ENCODE measurements at places on chromosomes 7 and 10.
A peak's percentile ranks its signal among the peaks of the same experiment; 100 is the strongest.

GRCh38 chr10:69047111-69047832, 40.6 kb upstream of the SRGN start:
- DNase-seq: no peak

- DNase-seq: no peak
Observed at GRCh38 chr7:123581162-123581459, 20.5 kb upstream of the ASB15 start.

DNA sequence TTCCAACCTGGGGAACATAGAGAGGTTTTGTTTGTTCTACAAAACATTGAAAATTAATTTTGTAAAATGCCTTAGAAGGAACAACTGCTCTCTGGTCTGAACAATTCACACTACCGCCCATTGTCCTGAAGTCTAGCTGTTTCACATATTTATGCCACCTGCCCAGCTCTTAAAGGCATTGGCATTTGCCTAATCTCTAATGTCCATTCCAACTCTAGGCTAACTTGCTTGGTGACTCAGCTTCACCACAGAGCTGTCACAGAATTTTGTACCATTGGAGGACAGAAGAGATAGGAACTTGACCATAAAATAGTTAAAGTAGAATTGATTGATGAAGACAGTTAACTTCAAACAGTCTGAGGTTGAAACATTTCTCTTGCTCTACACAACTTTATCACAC, 53.5 kb upstream of the PPP1R17 start:
- no peak for DNase-seq

DNA sequence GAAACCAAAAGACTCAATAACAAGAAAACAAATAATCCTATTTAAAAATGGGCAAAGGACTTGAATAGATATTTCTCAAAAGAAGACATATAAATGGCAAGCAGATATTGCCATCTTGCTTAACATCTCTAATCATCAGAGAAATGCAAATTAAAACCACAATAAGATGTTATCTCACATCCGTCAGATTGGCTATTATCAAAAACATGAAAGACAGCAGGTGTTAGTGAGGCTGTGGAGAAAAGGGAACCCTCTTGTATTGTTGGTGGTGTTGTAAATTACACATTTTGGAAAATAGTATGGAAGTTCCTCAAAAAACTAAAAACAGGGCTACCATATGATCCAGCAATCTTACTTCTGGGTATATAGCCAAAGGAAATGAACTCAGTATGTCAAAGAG, 25.7 kb downstream of the OPALIN start:
- DNase-seq: no peak

DNA sequence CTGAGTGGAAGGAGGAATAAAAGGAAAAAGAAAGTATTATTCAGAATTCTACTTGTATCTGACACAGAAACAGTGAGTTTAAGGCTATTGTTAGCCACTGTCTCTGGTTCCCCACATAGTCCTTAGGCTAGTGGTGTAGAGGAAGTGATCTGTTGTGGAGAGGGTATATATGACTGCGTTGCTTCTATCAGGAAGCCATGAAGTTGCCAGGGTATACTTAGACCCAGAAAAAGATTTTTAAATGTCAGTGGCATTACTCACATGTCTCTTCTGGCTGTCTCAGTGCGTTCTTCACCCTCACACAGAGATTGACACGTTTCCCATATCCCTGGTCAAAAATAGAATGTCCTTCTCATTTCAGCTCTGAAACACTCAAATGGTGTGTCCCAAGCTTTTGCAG, 72.7 kb downstream of the SEM1 start:
- DNase-seq: no peak

DNA sequence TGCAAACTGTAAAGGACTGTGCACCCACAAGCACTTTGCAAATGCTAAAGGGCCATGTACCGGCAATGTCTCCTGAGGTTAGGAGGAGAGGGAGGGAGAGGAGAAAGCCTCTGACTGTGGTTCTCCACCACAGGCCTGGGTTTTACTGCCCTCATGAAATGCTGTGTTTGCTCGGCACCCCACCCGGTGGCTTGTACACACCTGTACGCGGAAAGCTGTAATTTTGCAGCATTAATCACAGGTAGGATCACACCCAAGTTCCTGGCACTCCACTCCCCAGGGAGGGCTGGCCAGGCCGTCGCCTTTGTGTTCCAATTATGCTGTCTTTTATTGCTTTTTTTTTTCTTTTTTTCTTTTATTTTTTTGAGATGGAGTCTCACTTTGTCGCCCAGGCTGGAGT, 78.5 kb upstream of the MYL10 start:
- no peak for DNase-seq

GRCh38 chr7:114922026-114922651, at the start of gene MDFIC:
MDFIC (plus strand) TSS chr7:114922094; CDS start chr7:114923034, 940 bp downstream.
- peak; percentile 85 for DNase-seq

DNA sequence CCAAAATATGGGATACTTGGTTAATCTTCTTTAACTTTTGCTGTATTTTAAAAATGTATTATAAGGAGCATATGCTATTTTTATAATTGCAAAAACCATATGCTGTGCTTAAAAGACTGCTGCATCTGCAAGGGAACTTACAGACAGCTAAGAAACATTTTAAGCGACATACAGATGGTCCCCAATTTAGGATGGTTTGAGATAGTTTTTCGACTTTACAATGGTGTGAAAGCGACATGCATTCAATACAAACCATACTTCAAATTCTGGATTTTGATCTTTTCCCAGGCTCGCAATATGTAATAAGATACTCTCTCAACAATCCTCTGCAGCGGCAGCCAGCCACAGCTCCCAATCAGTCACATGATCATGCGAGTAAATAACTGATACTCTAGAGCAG, 73.2 kb downstream of the SHTN1 start:
- DNase-seq: no peak

- no peak for DNase-seq
Observed at GRCh38 chr10:44206127-44206818, 178.6 kb downstream of the CXCL12 start.

DNA sequence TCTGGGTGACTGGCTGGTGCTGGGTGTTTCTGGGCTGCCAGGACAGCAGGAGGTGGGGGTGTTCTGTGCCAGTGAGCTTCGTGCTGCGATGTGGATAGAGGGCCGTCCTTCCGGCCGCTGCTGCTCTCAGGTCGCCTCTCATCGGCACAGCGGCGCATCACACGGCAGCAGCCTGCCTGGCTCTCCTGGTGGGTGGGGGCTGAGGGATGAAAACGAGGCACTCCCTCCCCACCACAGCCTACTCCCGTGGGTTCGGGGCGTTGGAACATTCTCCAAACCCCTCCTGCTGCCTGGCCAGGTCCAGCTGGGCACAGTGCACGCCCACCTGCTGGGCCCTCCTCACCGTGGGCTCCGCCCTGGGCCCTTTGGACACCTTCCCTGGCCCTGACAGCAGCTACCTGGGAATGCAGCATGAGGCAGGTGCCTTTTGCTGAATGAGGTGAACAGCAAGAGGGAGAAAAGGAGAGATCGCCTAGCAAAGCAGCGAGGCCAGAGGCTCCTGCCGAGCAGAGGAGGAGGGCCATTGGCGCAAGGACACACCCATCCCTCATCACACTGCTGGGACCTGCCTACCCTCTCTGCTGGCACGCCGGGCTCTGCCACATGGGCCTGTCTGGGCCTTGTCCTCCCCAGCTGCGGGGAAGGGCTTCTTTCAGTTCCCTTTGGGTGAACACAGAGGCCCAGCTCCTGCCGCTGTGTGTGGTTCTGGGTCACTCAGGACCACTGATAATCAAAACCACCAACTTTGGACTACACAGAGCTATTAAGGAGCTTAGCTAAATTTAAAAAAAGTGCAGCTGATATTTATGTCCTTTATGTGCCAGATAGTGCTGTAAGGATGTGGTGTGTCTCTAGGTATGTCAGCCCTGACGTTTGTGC, 33.4 kb downstream of the INPP5A start:
- DNase-seq: no peak

DNA sequence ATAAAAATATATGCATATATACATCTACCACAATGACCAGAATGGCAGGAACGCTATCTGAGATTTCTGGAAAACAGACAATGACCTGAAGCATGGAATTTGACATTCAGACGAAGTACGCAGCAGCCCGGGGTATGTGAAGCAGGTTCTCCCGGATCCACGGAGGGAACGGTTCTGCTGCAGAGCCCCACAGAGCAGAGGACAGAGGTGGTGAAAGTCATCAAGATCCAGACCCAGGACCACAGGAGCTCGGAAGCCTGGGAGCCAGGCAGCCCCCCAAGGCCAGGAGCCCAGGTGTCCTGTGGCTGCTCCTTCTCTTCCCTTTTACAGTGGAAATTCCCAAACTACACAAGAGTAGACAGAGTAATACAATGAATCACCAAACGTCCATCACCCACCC, 42.1 kb upstream of the DNAAF5 start:
- no peak for DNase-seq

DNA sequence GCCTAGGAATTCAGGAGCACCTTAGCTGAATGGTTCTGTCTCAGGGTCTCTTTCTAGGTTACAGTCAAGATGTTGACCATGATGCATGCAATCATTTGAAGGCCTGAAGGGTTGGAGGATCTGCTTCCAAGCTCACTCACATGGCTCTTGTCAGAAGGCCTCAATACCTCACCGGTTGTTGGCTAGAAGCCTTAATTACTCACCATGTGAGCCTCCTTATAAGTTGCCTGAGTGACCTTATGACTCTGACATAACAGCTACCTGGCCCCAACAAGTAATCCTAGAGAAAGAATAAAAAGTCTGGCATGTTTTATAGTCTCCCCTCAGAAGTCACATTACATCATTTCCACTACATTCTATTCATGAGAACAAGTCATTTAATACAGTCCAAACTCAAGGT, 3.4 kb upstream of the C1GALT1 start:
- no peak for DNase-seq

DNA sequence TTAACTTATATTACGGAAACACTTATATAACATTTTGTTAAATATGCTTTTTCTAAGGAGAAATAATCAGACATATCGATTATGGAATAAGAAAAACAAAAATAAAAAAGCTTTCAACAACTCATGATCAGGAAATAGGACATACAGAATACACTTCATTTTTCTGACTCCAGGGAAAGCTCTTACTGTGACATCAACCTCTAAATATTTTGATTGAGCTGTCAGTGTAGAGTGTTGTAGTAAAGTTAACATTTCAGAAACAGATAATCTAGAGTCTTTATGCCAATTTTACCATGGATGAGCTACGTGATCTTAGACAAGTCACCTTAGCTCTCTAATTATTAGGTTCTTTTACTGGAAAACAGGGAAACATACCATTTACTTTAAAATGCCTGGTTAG, 218.9 kb upstream of the SORCS1 start:
- DNase-seq: no peak

- no peak for DNase-seq
Observed at GRCh38 chr10:14302035-14302434, 28.7 kb downstream of the FRMD4A start.

GRCh38 chr10:30493609-30494530, 59.9 kb downstream of the MAP3K8 start:
- DNase-seq: no peak

DNA sequence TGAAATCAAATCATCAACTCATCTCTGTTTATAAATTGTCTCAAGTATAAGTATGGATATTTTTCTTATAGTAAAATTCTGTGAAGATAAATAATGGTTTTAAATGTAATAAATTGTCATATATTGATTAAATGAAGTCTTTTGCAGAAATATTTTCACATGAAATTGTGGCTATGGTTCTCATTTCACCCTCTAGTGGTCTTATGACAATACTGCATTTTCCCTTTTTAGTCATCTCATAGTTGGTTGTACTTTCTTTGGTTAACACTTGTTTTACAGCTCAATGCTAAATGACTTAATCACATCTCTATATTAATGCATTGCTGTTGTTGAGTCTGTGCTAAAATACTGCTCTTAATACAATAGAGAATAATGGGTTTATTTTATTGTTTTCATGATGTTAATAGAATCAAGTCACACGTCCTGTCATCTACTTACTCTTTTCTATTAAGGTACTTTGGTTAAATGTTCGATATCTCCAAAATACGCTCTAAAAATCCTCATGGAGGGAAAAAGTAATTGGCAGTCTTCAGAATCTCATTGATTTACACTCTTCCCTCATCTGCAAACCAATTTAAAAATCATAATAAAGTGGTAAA, 38.0 kb upstream of the CACNA2D1 start:
- no peak for DNase-seq

- no peak for DNase-seq
Observed at GRCh38 chr10:22934726-22935125, 6.9 kb downstream of the ARMC3 start.

DNA sequence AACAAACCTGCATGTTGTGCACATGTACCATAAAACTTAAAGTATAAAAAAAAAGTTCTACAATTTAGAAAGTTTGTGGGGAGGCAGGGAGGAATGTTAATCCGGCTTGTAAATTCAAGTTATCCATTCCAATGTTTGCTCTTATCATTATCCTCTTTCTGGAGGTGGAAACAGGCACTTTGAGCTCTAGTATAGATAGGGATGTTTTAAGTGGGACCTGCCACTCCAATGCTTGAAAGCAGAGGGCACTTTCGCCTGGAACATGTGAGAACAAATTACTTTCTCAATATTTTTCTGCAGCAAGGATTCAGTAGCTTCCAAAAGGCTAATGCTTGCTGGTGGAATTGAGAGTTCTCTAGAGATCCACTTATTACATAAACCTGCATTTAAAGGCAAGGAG, 45.6 kb downstream of the FEZF1 start:
- DNase-seq: no peak

GRCh38 chr10:110827410-110827809, 44.3 kb upstream of the PDCD4 start:
- DNase-seq: no peak

DNA sequence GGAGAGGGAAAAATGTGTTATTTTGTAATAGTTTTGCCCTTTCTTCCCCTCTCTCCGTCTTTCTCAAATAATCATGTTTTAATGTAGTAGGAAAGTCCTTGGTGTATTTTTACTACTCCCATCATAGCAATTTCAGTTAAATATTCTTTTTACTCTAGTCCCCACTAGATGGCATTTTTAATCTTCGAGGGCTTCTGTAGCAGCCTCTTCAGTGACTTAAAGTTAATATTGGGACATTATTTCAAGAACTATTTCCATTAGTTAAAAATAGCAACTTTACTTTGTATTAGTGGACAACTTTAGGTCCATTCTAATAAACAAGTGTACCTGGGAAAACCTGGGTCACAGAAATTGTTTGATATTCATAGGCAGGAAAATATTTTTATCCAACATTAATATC, 23.0 kb downstream of the EDRF1 start:
- DNase-seq: no peak

DNA sequence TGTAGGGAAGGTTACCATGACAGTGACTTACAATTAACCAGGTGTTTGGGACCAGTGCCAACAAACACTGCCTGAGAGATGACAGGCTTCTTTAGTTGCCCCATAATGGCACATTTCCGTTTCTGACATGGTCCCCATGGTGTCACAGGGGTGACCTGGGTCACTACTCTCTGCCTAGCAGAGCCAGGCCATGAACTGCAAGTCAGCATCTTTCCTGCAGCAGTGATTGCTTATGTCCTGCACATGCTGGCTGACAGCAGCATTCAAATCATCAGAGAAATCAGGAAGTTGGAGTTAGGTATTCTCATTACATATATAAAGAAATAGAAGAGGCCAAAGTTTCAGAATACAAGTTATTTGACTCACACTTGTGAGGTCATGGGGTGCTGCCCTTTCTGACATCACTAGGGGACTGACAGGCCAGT, 47.1 kb upstream of the ZNRF2 start:
- DNase-seq: no peak
